CD4-positive, alpha-beta T cell treated with Interleukin-2 at 100 ng/mL for 4 hours (primary cell): ENCODE measurements at places on chromosomes 3 and 15.

GRCh38 chr3:8532251-8532871, 30.7 kb downstream of the LMCD1 start:
- no peak for DNase-seq

GRCh38 chr3:11690863-11691766, 47.4 kb upstream of the VGLL4 start:
- DNase-seq = no peak

DNA sequence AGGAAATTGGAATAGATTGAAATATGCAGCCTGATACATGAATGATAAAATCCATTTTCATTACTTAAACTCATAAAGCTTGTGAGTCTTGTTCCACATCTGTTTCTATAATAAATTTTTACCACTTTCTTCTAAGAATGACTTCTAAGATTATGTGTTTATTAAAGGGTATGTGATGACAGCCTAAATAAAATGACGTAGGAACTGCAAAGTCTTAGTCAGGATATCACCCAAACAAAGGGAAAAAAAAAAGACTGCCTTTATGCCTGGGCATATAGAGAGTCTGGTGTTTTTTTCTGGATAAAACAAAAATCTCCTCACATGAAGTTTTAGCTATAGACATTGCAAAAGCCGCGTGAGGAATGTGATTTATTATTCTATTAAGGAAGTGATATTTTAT, 844.0 kb downstream of the DIPK2A start:
- DNase-seq = no peak

DNA sequence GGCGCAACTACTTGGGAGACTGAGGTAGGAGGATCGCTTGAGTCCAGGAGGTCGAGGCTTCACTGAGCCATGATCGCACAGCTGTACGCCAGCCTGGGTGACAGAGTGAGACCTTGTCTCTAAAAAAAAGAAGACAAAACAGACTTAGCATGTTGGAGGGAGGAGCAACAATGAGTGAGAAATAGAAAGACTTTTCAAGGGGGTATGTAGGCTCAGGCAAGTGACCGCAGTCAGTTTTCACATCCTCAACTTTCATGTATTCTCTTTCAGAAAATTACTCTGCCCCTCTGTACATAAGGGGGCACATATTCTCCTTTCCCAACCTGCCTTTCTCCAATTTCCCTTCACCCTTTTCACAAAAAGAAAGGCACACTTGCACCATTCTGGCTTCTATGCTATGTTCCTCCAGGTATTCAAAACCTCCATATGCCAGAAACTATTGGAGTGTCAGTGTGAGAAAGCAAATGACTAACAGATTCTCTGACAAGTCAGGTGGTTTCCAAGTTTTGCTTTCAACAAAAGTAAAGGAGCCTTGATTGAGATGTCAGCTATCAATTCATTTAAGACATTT, 7.6 kb downstream of the NSUN3 start:
- no peak for DNase-seq

- no peak for DNase-seq
Observed at GRCh38 chr3:63706321-63707085, 54.0 kb downstream of the SNTN start.

- no peak for DNase-seq
Observed at GRCh38 chr3:7487763-7488162, 626.8 kb downstream of the GRM7 start.

GRCh38 chr3:20047341-20047779, 7.1 kb downstream of the KAT2B start:
- no peak for DNase-seq

GRCh38 chr15:69793431-69793780, 304.3 kb downstream of the TLE3 start:
- no peak for DNase-seq

DNA sequence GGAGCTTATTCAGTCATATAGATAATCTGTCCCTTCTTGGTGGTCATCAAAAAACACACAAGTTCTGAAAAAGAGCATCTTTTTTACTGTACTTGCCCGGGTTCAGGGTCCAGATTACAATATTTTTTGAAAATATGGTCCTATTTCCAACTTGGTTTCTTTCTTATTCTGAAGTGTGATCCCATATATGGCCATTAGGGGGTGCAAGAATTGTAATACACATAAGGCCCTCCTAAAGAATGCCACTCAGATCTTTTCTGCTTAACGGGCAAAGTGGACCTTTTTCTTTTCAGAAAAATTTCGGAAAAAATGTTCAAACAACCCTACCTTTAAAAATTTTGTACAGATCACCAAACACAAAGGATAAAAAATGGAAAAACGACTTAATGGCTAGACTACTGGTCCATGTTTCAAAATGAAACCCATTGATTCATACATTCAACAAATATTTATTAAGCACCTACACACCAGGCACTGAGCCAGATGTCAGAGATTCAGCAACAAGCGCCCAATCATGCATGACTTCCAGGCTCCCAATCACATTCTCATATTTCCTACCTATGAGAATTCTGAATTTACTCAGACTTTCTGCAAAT, 102.0 kb upstream of the MYRIP start:
- peak; percentile 15 for DNase-seq

DNA sequence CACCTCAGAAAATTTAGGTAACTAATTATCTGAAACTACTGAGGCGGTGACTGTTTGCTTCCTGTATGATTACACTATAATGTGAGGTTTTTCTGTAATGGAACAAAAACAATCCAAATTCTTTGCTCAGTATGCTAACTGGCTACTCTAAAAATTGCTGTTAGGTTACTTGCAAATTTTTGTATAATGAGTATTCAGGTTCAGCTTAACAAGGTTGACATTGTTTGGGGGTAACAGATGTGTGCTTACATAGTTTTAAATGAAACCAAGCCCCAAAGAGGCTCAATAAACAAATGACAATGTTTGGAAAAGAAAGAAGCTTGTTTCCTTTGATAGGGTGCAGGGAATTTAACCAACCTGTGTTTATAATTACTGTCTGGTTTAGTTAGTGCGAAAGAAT, 414.5 kb upstream of the MDFIC2 start:
- DNase-seq = no peak

- no peak for DNase-seq
Observed at GRCh38 chr3:87800516-87800915, 258.3 kb downstream of the CGGBP1 start.

- peak; percentile 52 for DNase-seq
Observed at GRCh38 chr3:186589856-186590579, 19.5 kb downstream of the DNAJB11 start.

DNA sequence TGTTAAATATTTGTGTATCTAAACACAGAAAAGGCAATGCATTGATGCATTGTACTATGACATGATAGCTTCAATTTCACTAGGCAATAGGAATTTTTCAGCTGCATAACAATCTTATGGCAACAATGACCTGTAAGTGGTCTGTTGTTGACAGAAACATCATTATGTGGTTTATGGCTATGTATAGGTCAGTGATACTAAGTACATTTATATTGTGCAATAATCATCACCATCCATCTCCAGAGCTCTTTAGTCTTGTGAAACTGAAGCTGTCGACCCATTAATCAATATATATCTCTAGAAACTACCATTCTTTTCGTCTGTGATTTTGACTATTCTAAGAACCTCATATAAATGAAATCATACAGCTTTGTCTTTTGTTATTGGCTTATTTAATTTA, 200.1 kb upstream of the ZNF717 start:
- DNase-seq = no peak

GRCh38 chr15:63473999-63474809, 30.2 kb upstream of the USP3 start:
- peak; percentile 78 for DNase-seq

DNA sequence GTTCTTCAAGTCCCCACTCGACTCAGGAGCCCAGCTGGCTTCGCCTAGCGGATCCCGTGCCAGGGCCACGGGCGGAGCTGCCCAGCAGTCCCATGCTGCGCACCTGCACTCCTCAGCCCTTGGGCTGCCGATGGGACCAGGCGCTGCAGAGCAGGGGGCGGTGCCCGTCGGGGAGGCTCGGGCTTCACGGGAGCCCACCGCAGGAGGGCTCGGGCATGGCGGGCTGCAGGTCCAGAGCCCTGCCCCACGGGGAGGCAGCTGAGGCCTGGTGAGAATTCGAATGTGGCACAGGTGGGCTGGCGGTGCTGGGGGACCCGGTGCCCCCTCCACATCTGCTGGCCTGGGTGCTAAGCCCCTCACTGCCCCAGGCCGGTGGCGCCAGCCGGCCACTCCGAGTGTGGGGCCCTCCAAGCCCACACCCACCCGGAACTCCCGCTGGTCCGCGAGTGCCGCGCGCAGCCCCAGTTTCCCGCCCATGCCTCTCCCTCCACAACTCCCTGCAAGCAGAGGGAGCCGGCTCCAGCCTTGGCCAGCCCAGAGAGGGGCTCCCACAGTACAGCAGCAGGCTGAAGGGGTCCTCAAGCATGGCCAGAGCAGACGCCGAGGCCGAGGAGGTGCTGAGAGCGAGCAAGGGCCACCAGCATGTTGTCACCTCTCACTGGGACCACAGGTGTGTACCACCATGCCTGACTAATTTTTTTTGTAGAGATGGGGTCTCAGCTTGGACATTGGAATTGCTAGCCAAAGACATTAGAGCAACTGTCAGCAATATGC, 17.0 kb downstream of the RAB7A start:
- DNase-seq = no peak

- no peak for DNase-seq
Observed at GRCh38 chr15:41104234-41104633, 11.8 kb downstream of the INO80 start.

DNA sequence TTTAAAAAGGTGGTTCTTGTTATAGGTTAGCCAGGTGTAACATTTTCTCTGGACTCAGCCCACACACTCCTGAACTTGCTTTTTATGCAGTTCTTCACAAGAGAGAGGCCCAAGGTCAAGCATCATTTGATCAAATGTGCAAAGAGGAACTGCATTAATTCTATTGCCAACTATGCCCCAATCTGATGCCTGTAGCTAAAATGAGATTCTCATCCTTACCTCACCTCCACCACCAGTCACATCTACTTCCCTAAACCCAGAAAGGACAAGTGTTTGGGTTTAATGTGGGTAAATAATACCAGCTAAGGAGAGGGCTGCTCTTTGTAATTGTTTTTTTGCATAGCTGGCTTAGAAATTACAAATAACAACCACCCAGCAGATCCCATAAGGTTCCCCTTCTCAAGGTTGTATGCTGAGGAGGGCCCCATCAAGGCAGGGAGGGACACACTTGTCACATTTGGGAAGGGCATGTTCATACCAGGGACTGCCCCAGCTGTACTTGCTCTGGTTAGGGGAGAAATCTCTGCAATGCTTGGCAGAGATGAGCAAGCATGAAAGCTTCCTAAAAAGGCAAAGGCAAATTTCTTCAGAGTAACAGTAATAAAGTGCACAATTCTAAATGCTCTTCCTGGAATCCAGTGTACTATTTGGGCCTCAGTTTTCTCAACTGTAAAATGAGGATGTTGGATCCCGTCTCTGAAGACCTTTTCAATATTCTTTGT, 76.2 kb downstream of the TGFBR2 start:
- no peak for DNase-seq

DNA sequence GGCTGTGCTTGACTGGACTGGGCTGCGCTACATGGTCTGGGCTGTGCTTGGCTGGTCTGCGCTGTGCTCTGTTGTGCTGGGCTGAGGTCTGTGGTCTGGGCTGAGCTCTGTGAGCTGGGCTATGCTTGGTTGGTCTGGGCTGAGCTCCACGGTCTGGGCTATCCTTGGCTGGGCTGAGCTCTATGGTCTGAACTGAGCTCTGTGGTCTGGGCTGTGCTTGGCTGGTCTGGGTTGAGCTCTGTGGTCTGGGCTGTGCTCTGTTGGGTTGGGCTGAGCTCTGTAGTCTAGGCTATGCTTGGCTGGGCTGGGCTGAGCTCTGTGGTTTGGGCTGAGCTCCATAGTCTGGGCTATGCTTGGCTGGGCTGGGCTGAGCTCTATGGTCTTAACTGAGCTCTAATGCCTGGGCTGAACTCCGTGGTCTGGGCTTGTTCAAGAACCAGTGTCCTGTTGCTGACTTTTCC, 92.0 kb downstream of the PLXNA1 start:
- no peak for DNase-seq

DNA sequence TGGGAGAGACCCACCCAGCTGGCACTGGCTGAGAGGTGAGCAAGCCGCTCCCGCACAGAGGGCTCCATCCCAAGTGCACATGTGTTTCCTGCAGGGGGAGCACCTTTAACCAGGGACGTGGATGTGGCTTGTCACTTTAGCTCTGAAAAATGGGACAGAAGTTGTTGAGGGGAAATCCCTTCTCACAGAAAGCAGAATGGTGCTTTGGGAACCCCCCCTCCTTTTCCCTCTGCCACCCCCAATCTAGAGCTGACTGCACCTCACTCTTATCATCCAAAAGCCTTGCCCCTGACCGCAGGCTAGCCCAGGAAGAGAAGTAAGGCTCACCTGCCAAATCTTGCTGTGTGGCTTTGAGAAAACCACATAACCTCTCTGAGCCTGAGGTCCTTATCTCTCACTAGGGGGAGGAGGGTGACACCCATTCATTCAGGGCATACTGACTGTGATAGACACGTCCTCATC, 77.9 kb downstream of the RPN1 start:
- no peak for DNase-seq

DNA sequence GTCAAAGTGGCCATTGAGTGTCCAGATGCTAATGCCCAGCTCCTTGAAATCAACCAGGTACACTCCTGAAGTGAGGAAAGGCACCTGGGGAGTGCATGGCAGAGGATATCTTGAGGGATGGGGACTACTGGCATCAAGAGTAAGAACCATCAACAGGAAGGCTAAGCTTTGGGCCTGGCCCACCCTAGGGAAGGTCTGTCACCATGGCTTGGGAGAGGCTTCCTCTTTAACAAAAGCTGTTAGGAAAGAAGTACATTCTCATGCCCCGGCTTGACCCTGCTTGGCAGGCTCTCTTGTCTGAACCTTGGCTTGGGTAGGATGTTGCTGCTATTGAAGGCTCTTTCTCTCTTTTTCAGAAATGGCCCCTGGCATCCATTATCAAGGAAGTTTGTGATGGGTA, 43.7 kb upstream of the TUBGCP5 start:
- DNase-seq = no peak

- no peak for DNase-seq
Observed at GRCh38 chr3:30708472-30708871, 102.1 kb downstream of the TGFBR2 start.

GRCh38 chr3:111917300-111917699, 58.2 kb downstream of the PHLDB2 start:
- DNase-seq = no peak

GRCh38 chr3:129596194-129597086, 10.0 kb downstream of the PLXND1 start:
- DNase-seq = no peak

GRCh38 chr3:69272556-69272955, 113.3 kb downstream of the FRMD4B start:
- DNase-seq = no peak

DNA sequence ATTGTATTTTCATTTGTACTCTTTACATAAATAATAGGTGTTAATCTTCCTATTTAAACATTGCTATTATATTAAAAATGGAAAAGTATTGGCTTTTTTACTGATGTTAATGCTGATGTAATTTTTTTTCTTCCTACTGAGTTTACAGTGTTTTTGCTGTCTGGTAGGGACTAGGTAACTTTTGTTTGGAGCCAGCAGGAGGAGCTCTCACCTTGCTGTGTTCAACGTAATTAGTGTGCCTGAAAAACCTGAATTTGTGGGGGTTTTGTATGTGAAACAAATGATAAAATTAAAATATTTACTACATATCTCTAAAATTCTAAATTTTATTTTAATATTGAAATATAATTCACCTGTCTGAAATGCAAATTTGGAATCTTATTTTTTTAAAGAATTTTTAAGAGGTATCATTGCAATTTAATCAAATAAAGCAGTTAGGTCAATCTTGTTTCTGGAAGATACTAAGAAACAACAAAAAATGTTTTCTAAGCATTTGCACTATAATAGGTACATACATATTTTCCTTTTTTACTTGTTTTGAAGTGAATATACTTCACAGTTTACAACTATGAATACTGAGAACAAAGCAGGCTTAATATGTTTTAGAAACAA, 48.8 kb downstream of the EPHA6 start:
- no peak for DNase-seq
